ENCODE measurements at places on chromosomes 3 and 15. TPM values are rescaled to one million over a fixed set of nuclear protein-coding genes. Genes with fewer than 3 reads are reported as not detected.

Gene ASB14
- not detected for total RNA-seq

Gene ELL3
- total RNA-seq, result 1.3 TPM

Gene IGSF11
- total RNA-seq, result not detected

Gene SNX33
- 25.7 TPM for total RNA-seq

Gene WDR93
- 0.41 TPM for total RNA-seq

Gene ABHD10
- 17.6 TPM for total RNA-seq

Gene WNT7A
- 17.1 TPM for total RNA-seq

Gene CADPS
- total RNA-seq, result 0.08 TPM

Gene EAF2
- 1.5 TPM for total RNA-seq

Gene GOLGA6D
- total RNA-seq, result not detected

Gene NPAP1
- total RNA-seq, result not detected

Gene SERINC4
- total RNA-seq, result 0.46 TPM

Gene CHST13
- total RNA-seq, result not detected

Gene PTX3
- 24.4 TPM for total RNA-seq

Gene EXD1
- total RNA-seq, result not detected

Gene SYNPR
- not detected for total RNA-seq

Gene IL12A
- 0.75 TPM for total RNA-seq

Gene THSD4
- total RNA-seq, result 19.6 TPM

Gene ACTRT3
- 3.8 TPM for total RNA-seq

Gene CPLX3
- not detected for total RNA-seq

Gene TRPC1
- 5.6 TPM for total RNA-seq

Gene SMCO1
- not detected for total RNA-seq

Gene GOLGA8T
- total RNA-seq, result 0.27 TPM

Gene ALS2CL
- total RNA-seq, result 30.9 TPM

Gene GOLGA6L24
- not detected for total RNA-seq

Gene KNG1
- total RNA-seq, result not detected

Gene ATP13A4
- total RNA-seq, result 0.42 TPM

Gene GJD2
- not detected for total RNA-seq

Gene PIF1
- 2.3 TPM for total RNA-seq

Gene HHLA2
- not detected for total RNA-seq

Gene LAMB2
- 262 TPM for total RNA-seq

Gene KCNAB1
- not detected for total RNA-seq

Gene SAMD7
- total RNA-seq, result not detected

Gene ZNF662
- 4.1 TPM for total RNA-seq

Gene STRIT1
- not detected for total RNA-seq

Gene TGM4
- not detected for total RNA-seq

Gene PLSCR2
- total RNA-seq, result 0.62 TPM

Gene MED12L
- 1.3 TPM for total RNA-seq

Gene CEMIP
- total RNA-seq, result 0.07 TPM

Gene RHOV
- total RNA-seq, result 2.0 TPM

Gene SLC22A14
- total RNA-seq, result 0.58 TPM

Gene CPN2
- not detected for total RNA-seq

Gene ADCY5
- 0.67 TPM for total RNA-seq

Gene RETNLB
- not detected for total RNA-seq

Gene COL7A1
- 348 TPM for total RNA-seq

Gene CP
- total RNA-seq, result 0.07 TPM

Gene PRR23E
- total RNA-seq, result not detected

Gene SENP8
- total RNA-seq, result 2.4 TPM

Gene FSD2
- total RNA-seq, result not detected

Gene PLA2G4D
- not detected for total RNA-seq

Gene ITPR1
- total RNA-seq, result 8.9 TPM

Gene DPPA2
- not detected for total RNA-seq

Gene ALDH1L1
- 1.0 TPM for total RNA-seq

Gene FANCD2OS
- total RNA-seq, result not detected

Gene PAK6
- 17.7 TPM for total RNA-seq

All from kidney epithelial cell (primary cell).